Stimulated activated CD4-positive, alpha-beta T cell treated with anti-CD3 and anti-CD28 coated beads, Interleukin-1b, Interleukin-23, amount 100 ng/mL, for 1 hour (primary cell): ENCODE measurements at places on chromosomes 4 and X.

DNA sequence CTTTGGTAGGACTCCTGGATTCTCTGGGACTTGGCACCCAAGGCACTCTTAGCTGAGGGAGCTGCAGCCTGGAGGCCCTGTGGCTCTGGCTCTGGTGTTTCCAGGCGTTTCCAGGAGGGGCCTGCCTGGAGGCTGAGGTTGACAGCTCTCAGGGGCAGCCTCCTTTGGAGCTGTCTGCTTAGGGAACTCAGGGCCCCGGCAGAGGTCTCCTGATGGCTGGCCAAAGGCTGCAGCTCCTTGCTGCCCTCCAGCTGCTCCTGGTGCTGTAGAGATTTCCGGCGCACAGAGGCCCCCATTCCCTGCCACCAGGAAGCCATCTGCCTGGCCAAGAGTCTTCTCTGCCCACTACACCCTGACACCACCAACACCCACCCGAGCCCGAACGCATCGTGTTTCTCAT is 25.3 kb upstream of the ARHGEF38 start:
- no peak for DNase-seq

- no peak for DNase-seq
Measured at GRCh38 chrX:110181459-110182137, 136.3 kb downstream of the AMMECR1 start.

GRCh38 chrX:120310861-120311726 is at the start of gene TMEM255A:
Gene TMEM255A (minus strand): TSS chrX:120311461. CDS start chrX:120311309, 152 bp downstream.
- no peak for DNase-seq

DNA sequence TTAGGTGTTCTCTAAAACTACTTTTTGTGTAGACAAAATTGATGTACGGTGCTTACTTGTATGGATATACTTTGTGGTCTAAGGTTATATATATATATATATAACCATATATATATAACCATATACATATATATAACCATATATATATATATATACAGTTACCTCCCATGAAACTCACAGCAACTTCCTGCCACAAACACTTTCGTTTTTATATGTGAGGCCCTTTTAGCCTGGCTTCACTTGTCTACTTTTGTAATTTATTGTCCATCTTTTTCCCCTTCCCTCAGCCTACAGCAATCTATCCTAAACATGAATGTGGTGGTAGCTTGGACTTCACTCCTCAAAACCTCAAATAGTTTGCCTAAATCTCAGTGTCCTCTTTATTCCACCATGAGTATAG is 72.8 kb upstream of the NPFFR2 start:
- no peak for DNase-seq

DNA sequence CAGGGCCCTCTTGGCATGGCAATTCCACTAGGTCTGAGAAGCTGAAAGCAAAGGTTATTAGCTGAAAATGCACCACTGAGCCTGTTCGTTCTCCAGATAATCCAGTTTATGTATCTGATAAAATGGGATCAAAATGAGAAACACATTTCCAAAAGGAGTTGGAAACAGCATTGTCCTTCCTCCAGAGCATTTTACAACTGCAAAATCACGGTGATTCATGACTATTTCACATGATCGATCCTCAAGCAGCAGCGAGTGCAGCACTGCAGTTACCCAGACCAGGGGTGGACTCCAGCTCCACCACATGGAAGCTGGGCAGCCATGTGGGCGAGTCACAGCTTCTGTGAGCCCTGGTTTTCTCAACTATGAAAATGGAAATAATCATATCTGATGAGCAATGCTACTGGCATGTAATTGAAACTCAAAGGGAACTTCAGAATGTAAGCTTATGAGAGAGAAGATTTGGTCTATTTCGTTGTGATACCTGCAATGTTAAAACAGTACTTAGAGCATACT is 78.7 kb upstream of the MSX1 start:
- no peak for DNase-seq

DNA sequence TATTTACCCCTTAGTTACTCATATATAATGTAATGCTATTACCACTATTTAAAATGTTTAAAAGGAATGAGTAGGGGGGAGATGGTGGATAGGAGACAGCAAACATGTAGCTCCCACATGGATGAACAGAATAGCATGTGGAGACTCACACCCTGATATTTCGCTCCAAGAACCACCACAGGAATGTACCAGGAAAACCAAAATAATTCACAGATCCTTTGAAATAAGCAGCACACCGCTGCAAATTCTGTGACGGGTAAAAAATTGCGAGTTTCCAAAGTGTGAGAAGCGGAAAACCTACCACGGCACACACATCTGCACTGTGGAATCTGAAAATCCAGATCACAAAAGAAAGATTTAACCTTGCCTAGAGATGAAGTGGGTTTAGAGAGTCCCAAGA is 428.2 kb downstream of the TLL1 start:
- no peak for DNase-seq

GRCh38 chr4:6419452-6420028 is 52.9 kb downstream of the PPP2R2C start:
- no peak for DNase-seq

GRCh38 chr4:110916505-110916904 is 293.6 kb upstream of the PITX2 start:
- DNase-seq: no peak

GRCh38 chrX:1397001-1397400 is 5.1 kb upstream of the SLC25A6 start:
- no peak for DNase-seq

DNA sequence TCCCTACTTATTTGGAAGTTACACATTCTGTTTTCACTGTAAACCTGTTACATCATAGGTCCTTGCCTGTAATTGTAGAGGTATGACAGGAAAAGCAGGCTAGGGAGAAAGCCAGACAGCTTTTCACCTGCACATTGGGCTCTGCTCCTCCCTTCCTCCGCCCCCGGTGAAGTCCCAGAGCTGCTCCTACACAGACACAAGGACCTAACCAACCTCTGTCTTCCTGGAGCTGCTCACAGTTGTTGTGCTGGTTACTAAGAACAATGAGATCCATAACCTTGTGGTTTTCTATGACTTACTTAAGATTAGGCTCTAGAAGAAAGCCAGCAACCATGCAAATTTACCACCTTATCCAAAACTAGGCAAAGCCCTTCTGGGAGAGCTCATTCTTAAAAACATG is 40.0 kb downstream of the MOSPD2 start:
- no peak for DNase-seq

DNA sequence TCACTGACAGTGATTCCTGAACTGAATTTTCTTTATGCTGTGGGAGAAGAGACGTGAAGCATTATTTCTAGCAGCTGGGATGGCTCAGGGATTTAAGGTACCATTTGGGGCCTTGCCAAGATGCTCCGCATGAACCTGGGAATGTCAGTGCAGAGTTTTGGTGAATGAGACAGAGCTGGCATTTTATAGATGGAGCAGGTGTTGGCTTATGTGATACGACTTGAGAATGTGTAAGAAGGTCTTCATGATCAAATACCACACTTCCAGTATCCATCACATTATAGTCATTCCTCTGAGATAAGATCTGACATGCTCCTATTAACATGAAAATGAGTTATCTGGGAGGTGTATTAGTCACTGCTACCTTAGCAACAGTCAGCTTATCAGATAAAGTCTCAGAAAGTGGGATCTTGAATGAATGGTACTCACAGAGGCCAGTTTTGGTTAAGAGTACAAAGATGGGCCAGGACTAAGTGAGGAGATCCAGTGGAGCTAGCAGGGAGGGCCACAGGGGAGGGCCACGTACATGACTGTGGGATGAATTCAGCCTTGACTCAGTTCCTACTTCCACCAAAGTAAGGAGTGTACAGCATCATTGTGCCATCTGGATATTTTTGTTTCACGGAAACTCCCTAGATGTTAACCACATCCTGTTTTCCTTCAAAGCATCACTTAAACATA is 116.7 kb downstream of the SPCS3 start:
- no peak for DNase-seq

DNA sequence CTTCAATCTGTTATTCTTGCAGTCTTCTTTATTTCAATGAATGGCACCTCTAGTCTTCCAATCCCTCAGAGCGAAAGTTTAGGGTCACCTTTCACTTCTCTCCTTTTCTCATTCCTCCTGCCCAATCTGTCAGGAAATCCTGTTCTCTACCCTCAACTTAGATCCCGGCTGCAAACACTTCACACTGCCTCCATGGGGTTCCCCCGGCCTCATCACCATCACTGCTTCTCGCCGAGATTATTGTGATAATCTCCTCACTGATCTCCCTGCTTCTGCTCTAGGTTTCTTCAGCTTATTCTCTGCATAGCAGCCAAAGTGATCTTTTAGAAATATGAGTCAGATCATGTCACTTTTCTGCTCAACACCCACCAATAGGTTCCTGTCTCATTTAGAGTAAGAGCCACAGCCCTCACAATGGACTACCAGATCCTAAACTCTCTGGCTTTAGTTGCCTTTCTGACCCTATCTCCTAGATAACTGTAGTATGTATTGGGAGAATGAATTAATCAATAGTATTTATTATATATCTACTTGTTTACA is 43.6 kb upstream of the TBC1D9 start:
- DNase-seq: no peak

GRCh38 chr4:1576961-1577821 is 106.9 kb downstream of the FAM53A start:
- DNase-seq: no peak

GRCh38 chr4:108397850-108398249 is 222.5 kb upstream of the RPL34 start:
- no peak for DNase-seq

- no peak for DNase-seq
Measured at GRCh38 chr4:34486461-34487363, 1757.6 kb downstream of the ARAP2 start.

GRCh38 chr4:174045381-174045780 is 238.1 kb downstream of the FBXO8 start:
- no peak for DNase-seq

DNA sequence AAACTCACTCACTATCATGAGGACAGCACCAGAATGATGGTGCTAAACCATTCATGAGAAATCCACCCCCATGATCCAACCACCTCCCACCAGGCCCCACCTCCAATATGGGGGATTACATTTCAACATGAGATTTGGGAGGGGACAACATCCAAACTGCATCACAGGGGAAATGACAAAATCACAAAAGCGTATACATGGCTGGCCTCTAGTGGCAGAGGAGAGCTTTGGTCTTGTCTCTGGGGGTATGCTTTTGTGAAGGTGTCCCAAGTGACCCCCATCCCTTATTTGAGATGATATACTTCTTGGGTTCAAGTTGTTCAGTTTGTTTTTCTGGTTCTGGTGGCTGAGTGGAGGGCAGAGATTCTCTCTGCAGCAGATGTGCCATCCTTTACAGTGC is 8.5 kb upstream of the SETD7 start:
- DNase-seq: no peak

DNA sequence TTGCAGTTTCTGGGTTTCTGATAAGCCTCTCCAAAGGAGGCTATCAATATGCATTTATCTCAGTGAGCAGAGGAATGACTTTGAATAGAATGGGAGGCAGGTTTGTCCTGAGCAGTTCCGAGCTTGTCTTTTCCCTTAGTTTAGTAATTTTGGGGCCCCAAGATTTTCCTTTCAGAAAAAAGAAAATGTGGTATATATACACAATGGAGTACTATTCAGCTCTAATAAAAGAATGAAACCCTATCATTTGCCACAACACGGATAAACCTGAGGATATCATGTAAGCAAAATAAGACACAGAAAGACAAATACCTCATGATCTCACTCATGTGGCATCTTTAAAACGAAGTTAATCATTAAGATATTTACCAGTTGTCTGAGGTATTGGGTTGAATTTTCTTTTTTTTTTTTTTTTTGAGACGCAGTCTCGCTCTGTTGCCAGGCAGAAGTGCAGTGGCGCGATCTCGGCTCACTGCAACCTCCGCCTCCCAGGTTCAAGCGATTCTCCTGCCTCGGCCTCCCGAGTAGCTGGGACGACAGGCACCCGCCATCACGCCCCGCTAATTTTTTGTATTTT is 540 bp downstream of the ZNF721 start:
- DNase-seq: no peak

DNA sequence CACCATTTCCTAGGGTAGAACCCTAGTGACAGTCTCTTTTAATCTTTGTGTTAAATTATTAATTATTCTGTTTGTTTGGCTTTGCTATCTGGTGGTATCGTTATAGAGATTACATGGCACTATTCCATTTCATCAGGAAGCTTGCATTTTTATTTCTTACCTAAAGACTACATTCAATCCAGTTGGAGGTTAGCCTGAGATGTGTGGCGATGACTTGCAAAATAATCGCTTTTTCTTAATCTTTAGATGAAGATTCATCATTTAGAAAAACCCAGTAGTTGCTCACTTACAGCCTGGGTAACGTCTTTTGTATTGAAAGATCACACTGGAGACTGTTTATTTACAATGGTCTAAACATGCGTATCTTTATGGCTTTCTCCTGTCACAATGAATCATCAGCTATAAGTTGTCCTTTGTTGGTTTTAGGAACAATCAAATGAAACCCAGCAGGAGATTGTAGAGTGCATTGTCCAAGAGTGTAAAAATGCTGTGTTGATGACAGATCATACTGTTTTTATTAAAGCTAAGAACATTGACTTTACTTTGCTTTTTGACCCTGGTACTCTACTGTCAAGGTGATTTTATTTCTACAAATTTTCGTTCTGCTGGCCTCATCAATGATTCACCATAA is 281.7 kb upstream of the PITX2 start:
- no peak for DNase-seq

DNA sequence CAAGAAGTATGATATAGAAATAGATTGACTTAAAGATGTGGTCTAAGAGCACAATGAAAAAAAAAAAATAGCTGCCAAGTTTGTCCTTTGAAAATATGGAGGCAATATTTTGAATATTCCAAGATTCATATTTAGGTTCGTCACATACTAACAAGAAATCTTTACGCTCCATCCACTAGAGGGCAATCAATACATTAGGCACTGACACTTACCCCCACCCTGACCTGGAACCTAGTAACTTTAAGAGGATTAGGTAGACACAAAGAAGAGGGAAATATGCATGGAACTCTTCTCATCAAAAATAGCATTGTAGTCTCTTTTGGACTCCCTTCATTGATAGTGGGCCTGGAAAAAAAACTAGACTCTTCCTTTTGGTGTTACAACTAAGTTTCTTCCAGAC is 1108.1 kb downstream of the PCDH19 start:
- DNase-seq: no peak

GRCh38 chr4:41408859-41409593 is 128.9 kb upstream of the LIMCH1 start:
- DNase-seq: no peak

DNA sequence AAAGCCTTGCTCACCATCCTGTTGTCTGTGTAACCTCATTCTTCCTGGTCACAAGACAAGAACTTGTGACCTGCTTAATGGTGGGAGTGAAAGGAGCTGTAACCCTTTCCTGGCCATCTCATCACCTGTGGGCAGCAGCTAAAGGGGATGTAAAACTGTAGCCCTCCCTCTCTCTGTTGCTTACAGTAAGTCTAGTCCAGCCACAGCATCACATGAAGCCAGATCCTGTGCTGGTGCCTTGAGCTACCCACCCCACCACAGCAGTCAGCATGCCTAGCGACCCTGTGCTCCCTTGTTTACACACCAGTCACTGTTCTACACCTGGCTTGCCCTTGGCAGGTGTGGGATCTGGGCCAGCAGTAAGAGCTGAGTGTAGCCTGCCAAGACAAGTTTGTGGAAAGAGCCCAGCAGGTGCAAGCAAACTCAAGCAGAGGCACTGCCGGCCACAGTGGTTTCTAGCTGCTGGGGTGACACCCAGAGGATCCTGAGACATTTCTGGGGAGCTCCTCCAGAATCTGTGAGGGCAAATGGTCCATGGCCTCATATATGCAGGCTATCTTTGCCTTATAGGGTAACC is 41.0 kb downstream of the UGT2B28 start:
- DNase-seq: no peak

GRCh38 chrX:15500497-15500966 is at the start of gene BMX:
Gene BMX (plus strand): TSS chrX:15500807. CDS start chrX:15508354, 7,547 bp downstream.
- no peak for DNase-seq

GRCh38 chrX:28582511-28582910 is 4.7 kb upstream of the IL1RAPL1 start:
- DNase-seq: no peak
